PC-3 (cell line): ENCODE measurements at places on chromosomes 5 and 9.

GRCh38 chr5:131413605-131414559 is 150.0 kb downstream of the CDC42SE2 start:
- no peak for DNase-seq

DNA sequence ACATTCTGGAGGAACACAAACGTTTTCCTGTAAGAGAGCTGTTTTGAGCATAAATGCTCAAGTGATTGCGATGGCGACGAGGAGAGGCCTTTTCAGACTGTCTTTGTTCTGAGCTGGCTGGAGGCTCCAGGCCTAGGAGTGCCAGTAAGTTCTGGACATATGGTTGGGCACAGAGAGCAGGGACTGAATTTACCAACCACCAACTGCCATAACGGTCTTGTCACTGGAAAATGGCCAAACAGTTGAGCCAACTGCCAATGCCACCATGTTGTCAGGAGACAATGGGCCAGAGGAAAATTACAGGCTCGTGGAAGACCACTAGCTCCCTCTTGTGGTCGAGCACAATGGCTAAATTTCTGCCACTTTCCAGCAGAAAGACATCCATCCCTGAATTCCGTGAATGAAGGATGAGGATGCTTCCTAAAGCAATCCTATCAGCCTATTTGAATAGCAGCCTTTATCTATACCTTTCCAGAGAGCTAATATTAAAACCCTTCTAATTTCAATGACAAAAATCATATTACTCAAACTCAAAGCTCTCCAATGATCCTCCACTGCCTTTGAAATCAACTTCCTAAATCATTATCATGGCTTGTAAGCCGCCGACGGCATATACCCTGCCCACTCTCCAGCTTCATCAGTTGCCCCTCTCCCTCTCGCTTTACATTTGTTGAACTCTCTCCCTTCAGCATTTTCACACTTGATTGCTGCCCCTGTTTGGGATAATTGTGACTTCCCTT is 66.9 kb upstream of the GLIS3 start:
- DNase-seq = peak; percentile 74

DNA sequence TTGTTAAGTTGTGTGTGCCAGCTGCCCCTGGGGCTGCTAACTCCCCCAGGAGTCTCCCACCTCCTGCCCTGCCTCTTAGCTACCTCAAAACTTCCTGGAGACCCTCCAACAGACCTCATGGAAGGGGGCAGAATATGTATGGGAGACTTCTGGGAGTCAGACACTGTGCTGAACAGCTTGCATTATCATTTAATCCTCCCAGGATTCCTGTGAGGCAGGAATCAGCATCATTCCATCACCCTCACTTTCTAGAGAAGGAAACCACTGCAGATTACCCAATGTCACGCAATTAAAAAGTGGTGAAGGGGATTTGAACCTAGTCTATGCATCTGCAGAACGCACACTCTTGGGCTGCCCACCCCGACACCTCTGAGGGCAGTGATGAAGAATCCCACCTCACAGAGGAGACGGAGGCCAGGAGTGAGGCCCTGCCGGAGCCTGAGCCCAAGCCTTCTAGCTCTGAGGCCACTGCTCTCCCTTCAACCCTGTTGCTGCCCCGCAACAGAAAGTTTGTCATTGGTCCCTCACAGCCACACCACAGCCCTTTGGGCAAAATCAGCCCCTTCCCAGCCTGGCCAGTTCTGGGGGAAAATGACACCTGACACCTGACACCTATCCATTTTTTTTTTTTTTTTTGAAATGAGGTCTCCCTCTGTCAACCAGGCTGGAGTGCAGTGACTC is 30.3 kb upstream of the IL17B start:
- DNase-seq = no peak

DNA sequence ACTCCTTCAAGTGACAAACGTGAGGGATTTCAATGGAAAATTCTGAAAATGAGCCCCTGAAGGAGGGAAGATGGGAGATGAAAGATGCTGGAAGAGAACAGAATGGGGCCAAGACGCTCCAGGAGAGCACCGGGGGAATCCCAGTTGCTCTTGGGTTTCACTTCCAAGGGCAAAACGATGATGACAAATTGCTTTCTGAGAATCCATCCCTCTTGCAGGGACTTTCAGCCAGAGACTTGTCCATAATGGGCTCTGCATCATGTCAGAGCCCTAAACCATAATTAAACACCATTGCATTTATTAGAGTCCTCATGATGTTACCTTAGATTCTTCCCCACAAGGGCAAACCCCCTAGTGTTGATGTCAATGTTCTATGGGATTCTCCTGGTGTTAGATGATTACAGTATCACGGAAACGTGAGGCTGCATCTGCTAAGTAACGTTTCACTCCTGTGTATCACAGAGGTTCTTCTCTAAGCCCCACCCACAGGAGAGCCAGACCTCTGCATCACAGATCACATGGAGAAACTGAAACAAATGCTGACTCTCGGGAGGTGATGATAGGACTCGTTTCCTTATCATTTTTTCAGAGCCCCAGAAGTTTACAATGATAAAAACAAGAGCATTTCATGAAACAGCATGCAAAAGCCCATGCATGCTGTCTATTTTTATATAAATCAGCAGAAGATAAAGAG is 114.4 kb downstream of the TENT4A start:
- DNase-seq = no peak

- DNase-seq = no peak
These were observed 526.7 kb upstream of the TYRP1 start for GRCh38 chr9:12166518-12166917.

DNA sequence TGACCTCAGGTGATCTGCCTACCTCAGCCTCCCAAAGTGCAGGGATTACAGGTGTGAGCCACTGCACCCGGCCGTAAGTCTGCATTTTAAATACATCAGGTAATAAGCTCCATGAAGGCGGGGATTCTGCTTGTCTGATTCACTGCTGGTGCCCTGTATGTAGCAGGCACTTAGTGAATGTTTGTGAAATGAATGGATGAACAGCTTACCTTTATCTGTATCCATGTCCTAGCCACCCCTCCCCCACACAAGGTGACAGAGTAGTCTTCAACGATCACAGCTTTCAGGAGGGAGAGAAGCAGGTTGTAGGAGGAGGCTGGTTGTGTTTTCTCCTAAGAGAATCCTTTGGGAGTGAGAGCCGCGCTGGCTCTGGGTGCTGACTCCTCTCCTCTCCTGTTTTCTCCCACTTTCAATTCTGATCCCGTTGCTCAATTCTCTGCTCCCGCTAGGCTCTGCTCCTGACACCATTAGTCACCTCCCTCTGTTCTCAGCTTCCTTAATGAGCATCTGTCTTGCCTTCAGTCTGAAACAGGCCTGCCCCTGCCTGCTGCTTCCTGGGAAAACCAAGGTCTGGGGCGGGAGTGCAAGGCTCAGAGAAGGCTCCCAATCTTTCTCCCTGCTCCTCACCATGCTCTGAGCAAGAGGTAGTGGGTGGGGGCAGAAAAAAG is 88.8 kb upstream of the CTNNA1 start:
- DNase-seq = no peak

- no peak for DNase-seq
These were observed 77.8 kb downstream of the BAAT start for GRCh38 chr9:101307051-101307450.

DNA sequence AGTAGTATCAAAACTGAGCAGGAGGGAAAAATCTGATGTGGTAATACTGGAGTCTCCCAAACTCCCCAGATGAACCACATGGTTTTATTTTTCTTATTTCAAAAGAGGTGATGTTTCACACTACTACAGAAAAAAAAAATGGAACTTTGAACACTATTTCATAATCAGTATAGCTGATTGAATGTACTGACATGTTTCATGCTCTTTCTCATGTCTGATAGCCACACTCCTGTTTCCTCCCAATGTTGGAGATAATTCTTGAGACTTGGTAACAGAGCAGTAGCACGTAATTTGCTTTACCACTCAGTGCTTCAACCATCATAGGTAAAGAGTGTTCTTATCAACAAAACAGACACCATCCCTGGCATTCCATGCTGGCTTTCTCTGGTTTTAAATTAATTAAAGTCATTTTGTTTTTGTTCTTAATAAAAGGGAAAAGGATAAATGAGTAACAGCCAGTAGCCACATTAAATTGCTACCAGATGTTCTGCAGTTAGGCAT is 85.2 kb downstream of the MUSK start:
- DNase-seq = no peak

DNA sequence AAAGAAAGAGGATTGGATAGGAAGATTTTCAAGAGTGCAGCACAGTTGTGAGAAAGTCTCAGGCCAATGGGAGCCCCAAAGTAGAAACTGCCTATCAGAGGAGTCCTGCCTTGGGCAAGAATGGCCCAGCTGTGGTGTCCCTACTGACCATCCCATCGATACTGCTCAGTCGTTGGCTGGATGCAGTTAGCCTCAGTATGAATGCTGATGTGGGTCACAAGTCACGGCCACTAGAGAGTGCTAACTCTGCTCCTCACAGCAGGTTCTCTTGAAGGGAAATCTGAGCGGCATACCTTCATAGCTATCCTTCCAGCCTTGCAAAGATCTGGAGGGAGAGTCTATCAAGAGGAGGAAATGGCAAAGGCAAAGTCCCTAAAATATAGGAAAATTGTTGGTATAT is 11.6 kb upstream of the CETN3 start:
- DNase-seq = peak; percentile 32

DNA sequence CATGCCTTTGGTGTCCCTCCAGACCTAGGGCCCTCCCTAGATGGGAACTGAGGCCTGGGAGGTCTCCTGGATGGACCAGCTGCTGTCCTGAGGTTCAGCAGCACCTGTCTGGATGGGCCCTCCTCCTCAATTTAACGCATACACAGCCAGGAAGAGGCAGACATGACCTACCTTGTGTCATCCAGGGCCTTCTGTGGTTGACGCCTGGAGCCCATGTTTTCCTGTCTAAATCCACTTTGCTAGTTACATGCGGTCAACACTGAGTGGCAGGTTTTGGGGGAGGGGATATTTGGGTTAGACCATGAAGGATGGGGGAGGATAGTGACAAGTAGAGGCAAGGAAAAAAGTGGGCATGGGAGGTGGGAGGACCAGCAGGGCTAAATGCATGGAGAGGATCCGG is 3.1 kb upstream of the STC2 start:
- DNase-seq = no peak

GRCh38 chr5:126464959-126465358 is 41.8 kb downstream of the GRAMD2B start:
- no peak for DNase-seq

- DNase-seq = no peak
These were observed 189.0 kb downstream of the HCN1 start for GRCh38 chr5:45507178-45507577.

DNA sequence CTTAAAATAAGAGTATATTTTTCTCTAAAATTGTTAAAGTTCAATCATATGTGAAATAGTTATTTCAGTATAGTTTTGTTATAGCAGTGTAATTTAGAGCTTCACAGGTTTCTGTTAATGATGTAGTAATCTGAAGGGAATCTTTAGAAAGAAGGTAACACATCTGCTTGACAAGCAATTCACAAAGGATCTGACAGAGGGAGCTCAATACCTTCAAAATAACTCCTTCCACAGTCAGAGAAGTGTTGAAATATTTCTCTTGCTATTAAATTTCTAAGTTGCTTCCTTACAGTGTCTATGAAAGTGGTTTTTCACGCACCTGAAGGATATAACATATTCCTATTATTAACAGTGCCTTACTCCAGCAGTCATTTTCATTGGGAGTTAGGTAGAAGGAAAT is 44.9 kb downstream of the SLC25A51 start:
- peak; percentile 7 for DNase-seq

- DNase-seq = peak; percentile 27
These were observed 1.5 kb upstream of the RFX3 start for GRCh38 chr9:3526997-3527940.

- no peak for DNase-seq
These were observed 80.2 kb upstream of the ZNF169 start for GRCh38 chr9:94178927-94179326.

DNA sequence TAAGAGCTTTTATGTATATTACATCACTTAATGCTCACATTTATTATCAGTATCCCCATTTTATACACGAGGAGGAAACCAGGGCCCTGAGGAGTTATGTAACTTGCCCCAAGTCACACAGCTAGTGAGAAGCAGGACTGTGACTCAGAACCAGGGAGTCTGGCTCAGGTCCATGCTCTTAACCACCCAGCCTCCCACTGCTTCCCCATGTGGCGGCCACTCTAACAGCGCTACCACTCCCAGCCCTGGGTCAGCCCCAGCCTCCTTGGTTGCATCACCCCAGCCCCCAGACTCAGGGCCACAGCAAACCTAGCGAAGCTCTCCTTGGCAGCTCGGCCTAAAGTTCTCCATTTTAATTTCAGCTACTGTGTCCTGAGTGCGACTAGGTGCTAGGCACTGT is 159.1 kb downstream of the PAX5 start:
- peak; percentile 51 for DNase-seq

DNA sequence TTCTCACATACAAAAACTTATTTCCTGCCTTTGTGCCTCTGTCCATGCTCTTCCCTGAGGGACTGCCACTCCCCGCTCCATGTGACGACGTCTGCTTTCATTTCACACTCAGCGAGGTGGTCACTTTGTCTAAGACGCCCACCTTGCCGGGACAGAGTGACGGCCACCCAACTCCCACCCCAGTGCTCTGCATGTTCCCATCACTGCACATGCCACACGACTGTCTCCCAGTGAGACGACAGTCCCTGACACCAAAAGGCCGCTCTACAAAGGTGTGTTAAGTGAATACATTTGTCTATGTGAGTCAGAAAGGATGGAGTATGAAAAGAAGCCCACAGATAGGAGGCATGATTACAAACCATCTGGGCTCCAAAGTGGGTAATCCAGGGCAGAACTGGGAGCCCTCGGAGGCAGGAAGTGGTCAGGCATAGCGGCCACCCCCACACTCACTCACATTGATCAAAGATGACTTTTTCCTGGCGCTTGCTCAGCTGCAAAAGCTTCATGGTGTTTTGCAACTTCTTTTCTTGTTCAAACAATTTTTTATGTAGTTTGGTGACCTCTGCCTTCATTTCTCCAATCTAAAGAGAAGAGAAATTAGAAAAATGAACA is 185.8 kb downstream of the CDK5RAP2 start:
- DNase-seq = peak; percentile 90

GRCh38 chr5:131610198-131611063 is 24.6 kb downstream of the RAPGEF6 start:
- peak; percentile 56 for DNase-seq

- DNase-seq = no peak
These were observed 8.7 kb upstream of the CORO2A start for GRCh38 chr9:98201102-98201501.

DNA sequence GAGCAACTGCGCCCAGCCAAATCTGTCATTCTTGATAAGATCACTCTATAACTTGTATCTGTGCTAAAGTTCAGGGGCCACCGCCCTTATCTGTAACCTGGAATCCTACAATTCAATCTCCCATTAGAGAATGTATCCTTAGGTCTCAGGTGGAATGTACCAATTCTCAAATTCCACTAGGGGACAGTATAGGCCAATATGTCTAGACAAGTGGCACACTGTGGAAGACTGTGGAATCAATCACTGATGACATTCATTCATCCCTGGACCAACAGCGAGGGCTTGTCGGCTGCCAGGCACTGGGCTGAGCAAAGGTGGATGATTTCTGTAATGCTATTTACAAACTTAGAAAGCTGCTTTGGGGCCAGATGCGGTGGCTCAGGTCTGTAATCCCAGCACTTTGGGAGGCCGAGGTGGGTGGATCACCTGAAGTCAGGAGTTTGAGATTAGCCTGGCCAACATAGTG is 28.7 kb upstream of the MEGF9 start:
- peak; percentile 70 for DNase-seq
